ENCODE measurements at places on chromosomes 16 and 17.
A peak's percentile ranks its signal among the peaks of the same experiment; 100 is the strongest.

- no peak for DNase-seq
Measured at GRCh38 chr16:57069053-57069452, 23.3 kb upstream of the CPNE2 start.

DNA sequence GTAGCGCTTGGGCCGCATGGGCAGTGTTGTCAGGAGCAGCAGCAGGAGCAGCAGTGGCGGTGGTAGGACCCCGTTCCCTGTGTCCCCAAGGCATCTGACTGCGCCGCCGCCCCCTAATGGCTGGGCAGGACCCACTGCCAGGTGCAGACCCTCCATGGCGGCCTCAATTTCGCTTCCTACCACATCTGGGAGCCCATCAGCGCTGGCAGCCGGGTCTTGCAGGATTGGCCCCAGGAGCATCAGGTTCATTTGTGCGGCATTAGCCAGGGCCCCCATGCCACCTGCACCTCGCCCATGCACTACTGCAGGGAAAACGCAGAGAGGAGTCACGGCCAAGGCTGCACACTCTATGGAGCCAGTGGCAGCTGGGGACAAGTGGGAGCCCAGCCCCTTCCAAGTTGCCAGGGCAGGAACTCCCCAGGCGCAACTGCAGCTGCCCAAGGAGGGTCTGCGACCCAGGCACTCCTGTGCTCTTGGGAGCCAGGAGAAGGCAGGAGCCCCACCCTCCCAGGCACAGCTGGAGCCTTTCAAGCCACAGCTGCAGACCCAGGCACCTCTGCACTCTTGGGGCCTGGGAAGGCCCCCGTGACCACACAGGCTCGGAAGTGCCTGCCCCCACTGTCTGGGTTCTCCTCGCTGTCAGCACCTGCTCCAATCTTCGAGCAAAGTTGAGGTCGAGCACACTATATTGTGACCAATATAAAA, 594.2 kb downstream of the KCNJ18 start:
- DNase-seq: no peak

- no peak for DNase-seq
Measured at GRCh38 chr16:27223226-27223610, 19.9 kb downstream of the KDM8 start.

- peak; percentile 55 for DNase-seq
Measured at GRCh38 chr17:28684963-28685362, 23.0 kb downstream of the SUPT6H start.

DNA sequence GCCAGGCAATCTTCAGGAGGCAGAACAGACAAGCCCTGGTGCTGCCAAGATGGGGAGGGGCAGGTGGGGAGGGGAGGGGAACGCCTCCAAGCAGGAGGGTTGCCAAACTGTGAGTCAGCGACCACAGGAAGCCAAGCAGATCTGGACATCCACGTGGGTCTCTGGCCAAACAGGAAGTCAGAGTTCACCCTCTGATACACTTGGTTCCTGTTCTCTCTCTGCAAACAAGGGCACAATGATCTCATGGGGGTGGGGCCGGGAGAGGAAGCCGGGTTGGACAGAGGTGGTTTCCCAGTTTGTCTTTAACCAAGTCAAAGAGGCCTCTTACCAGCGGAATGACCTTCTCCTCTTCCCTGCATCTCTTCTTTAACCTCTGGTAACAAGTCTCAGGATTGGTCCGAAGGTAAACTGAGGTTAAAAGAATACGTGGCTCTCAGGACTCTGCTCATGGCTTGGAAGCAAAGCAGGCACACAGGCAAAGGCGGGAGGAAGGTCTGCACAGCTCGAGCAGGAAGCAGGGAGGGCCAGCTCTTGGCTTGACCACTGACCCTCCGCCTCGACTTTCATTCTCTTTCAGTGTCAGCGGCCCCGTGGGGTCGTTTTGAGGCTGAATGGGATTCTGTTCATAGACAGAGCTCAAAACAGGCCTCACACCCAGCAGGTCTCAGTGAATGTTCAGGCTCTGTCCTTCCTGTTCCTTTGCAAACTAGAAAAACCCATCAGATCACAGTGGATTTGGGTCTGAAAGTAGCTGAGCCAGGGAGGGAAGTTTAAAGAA, 32.9 kb downstream of the TK2 start:
- peak; percentile 98 for DNase-seq

Data from AG10803 (cell line).